ENCODE measurements at places on chromosomes 7 and 10.

DNA sequence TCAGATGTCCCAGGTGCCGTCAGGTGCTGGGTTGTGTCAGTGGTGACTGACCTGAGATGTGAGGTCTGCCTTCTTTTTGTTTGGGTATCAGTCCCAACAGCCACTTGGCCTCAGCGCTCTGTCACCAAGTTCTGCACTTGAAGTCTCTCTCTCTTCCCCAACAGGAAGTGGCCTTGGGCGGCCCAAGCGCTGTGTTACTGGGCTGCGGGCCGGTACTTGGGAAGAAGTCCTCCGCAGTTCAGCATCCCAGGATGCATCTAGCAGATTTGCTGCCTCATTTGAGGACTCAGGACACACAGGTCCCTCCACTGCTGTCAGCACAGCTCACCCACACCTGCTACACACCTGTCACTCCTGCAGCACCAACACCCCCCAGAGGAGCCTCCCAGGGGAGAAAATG lies 40.1 kb downstream of the LYZL2 start:
- no peak for DNase-seq

DNA sequence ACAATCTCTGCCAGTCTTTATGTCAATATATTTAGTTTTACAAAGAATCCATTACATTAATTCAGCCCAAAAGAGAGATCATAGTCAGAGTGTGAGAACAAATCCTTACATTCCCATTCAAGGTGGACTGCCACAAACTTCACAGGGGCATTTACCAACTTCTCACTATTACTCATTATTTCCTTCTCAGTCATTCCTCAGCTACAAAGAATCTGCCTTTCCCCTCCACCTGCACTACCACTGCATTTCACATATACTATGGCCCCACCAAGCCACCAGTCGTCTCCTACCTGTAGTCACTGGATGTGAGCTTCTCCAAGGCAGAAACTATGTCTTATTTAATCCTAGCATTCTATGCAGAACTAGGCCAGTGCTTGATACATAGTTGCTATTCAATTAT lies 94.3 kb downstream of the USP6NL start:
- DNase-seq = no peak

DNA sequence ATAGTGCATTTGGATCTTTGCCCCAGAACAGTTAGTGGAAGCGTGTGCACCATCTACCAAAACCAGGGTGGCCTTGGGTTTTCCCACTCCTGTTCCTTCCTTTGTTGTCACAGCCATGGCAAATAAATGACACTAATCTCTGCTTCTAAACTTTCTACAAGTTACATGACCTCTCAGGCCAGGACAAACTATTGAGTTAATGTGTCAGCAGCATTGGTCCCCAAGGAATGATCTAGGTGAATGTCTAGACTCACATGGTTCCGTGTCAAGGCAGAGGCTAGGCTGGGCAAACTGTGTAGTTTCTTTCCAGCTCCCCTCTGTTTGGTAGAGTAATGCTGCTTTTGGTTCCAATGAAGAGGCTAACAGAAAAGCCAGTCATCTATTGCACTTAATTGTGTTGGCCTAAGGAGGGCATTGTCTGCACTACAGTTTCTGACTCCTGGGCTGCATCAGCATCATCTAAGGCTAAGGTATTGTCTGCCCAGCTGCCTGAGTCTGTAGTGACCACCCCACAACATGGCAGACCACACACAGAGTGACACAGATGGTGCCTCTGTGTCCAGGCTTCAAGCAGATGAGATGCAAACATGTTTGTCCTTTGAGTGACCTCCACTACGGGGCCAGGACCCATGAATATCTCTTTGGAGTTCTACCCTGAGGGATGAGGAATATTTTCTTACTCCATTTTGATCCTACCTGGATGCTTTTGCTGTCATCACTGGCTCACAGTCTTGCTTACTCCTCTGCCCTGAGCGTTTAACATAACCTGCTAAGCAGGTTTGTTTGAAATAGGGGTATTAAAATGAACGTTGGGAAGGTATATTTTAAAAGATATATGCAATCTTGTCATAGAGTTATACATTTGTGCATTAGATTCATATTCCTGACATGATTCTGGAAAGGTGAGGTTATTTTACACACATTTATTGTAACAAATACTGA lies 1.7 kb downstream of the CYP3A4 start:
- DNase-seq = no peak

DNA sequence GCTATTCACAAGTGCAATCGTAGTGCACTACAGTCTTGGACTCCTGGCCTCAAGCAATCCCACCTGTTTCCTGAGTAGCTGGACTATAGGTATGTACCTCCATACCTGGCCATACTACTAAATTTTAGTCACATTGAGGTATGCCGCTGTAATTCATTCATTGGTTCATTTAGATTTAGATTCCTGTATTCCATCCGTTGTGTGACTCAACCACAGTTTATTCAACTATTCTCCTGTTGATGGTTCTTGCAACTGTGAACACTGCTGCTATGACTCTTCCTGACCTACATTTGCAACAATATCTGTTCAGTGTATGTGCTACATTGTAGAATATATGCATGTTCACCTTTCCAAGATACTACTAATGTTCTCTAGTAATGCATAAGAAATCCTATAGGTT lies 8.0 kb upstream of the ZCCHC24 start:
- DNase-seq = no peak

DNA sequence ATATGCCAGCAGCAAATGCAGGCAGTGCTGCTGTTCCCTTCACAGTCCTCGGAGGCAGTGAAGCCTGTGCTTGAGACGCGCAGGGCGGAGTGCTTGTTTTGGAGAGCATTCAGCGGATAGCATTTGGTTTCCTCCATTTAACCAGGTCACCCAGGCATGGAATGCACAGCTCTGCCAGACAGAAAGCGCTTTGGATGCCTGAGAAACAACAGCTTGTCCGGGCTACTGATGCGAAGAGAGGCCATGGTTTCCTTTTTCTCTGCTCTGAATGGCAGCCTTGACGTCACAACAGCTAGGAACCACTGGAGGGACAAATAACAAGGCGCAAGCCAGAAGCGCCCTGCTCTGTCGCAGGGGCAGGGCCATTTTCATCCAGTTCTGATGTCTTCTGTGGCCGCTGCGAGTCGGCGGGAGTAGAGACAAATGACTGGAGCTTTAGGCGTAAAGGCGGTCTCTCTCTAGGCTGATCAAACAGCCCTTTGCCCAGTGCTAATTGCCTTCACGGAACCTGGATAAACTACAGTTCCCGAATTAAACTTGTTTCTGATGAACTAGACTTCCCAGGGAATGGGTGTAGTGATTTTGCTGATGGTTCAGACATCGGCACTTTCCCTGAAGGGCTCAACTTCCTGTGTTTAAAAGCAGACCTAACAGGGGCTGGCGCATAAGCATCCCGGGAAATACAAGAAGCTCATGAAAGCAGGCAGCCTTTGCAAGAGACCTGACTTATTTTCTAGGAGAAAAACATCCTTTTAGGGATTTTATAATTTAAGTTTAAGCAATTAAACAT lies 187.6 kb upstream of the KLF14 start:
- no peak for DNase-seq

- DNase-seq = no peak
Observed at GRCh38 chr10:61752111-61753011, 89.6 kb downstream of the CABCOCO1 start.

GRCh38 chr7:123979876-123980275 lies 53.0 kb downstream of the TMEM229A start:
- no peak for DNase-seq

- DNase-seq = no peak
Observed at GRCh38 chr7:158272091-158272490, 315.5 kb downstream of the PTPRN2 start.

GRCh38 chr10:24162206-24162985 lies 46.5 kb upstream of the KIAA1217 start:
- DNase-seq = no peak

- DNase-seq = no peak
Observed at GRCh38 chr7:134866617-134867016, 87.2 kb downstream of the CALD1 start.

DNA sequence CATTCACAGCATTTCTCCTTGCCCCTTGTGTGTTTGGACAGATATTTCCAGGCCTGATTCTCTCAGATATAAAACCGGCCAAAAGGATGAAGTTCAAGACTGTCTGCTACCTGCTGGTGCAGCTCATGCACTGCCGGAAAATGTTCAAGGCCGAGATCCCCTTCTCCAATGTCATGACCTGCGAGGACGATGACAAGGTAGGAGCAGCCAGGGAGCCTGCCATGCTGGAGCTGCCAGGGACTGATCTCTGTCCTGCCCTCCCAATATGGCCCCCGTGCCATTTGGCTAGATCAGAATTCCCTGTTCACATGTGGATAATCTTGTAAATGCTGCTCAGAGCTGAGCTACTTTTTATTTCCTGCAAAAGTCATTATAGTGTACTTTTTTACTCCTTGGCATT lies 87.8 kb downstream of the ADCY1 start:
- peak; percentile 15 for DNase-seq

DNA sequence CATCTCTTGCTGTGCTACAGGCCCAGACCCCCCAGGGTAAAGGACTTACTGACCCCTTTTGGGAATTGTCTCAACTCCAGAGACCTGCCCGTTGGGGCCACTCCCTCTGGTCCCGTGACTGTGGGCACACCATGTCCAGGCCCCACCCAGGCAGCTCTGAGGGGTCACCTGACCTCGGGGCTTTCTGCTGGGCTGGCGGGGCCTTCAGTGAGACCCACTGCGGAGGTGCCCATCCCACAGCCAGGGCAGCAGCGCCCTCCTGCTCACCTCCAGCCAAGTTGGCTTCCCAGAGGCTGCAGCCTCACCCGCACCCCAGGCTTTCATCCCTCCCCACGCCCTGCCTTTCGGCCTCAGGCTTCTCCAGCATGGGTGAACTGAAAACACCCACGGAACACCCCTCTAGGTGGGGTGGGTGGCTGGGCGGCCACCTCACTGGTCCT lies 147.2 kb downstream of the DNAJB6 start:
- no peak for DNase-seq

GRCh38 chr10:73251683-73252444 lies 580 bp downstream of the MRPS16 start:
- DNase-seq = peak; percentile 45

DNA sequence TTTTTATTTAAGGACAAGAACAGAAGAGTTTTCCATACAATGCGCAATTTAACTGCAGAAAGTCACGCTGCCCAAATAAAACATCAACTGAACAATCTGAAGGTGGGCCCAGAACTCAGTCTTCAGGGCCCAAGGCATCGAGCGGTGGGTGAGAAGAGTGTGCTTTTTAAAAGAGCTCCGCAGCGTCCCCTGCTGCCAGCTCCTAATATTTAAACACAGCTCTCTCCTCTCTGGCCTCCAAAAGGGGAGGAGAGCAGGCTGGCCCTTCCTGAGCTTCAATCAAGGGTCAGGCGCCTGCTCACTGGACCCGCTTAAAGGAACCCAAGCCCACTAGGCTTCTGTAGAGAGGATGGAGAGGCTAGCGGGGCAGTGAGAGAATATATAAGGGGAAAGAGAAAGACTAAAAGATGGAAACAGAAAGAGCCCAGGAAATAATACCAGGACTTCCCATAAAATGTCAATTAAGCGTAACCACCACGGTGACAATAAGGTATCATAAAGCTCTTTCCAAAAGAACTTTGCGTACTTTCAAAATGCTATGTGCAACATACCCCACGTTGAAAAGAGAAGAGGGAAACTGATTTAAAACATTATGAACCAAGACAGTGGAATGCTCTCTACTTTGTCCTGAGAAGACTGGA lies 2.8 kb downstream of the FAM53B start:
- peak; percentile 84 for DNase-seq

DNA sequence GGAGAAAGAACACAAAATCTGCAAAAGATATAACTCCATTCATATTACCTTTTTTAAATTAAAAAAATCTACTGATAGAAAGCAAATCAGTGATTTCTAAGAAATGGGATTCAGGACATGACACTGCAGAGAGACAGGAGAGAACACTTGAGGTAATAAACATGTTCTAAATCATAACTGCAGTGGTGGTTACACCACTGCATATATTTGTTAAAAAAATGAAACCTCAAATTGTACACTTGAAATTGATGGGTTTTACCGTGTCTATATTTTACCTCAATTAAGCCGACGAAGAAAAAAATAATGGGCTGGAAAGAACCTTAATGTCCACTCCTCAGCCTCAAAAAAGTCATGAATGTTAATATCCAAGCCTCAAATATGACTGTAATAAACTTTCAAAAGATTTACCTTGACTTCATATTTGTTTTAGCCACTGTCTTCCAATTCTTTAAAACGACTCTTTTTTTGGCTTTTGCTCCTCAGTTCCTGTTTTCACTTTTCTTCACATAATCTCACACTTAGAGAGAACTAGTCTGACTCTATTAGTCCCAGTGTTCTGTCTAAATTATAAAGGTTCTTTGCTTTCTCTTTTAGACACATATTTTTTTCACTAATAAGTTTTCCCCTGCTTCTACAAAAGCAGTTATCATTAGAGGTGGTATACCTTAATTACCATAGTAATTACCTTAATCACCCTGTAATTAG lies 502.4 kb downstream of the GRM8 start:
- no peak for DNase-seq

DNA sequence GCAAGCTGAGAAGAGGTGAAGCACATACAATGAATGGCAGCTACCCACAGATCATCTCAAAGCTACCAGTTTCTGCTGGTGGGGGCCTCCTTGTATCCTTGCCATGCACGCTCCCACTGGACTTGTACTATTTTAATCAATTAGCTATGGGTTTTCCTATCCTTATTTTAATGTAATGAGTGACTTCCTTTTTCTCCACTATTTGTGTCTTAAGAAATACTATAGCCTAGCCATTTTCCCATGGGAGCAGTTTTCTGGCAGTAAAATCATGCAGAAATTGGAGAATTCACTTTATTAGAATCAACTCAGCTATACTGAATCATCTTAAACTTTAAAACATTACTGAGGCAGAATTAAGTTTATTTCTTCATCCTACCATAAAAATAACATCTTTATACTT lies 73.5 kb downstream of the CTNNA3 start:
- no peak for DNase-seq

- no peak for DNase-seq
Observed at GRCh38 chr7:8638076-8638475, 204.7 kb downstream of the NXPH1 start.

Measured in activated CD8-positive, alpha-beta memory T cell treated with anti-CD3 and anti-CD28 coated beads, Interleukin-2, amount 10 ng/mL, durations not matched to agents 7 days and 5 days (primary cell).